ENCODE measurements at places on chromosomes 6 and 20.

- DNase-seq, result peak; percentile 30
These were observed 5.7 kb downstream of the TMEM151B start for GRCh38 chr6:44275749-44276648.

DNA sequence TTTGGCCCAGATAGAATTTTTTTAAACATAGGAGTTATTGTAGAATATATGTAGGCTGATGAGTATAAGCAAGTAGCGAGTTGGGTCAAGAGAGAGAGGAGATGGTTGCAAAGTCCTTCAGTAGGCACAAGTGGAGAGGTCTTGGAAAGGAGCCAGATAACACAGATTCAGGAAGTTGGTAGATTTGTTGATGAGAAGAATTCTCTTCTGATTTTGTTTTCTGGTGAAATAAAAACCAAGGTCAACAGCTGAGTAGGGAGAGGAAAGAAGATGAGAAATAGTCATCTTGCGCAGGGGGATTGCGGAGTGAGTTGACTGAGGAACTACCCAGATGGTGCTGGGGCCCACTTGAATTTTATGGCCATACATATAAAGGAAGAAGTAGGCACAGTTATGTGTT lies 17.4 kb upstream of the CD83 start:
- DNase-seq, result peak; percentile 26

DNA sequence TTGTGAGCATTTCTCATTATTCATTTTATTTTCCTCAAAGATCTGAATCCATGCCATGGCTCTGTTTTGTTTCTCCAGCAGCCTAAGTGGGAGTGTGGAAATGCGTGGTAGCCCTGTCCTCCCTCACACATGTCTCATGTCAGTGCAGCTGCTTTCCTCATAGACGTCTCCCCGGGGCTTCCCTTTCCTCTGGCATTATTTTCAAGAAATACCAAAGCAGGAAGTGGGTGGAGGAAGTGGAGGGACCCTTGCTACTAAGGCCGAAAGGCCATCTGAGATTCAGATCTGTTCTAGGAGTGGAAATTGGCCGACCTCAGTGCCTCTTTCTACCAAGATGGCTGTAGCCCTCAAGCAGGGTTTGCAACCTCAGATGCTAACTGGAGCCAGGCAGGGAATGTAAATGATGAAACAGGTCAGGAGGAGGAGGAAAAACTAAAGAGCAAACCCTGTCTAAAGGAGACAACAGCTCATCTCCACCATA lies 420.9 kb upstream of the PLCB4 start:
- no peak for DNase-seq

DNA sequence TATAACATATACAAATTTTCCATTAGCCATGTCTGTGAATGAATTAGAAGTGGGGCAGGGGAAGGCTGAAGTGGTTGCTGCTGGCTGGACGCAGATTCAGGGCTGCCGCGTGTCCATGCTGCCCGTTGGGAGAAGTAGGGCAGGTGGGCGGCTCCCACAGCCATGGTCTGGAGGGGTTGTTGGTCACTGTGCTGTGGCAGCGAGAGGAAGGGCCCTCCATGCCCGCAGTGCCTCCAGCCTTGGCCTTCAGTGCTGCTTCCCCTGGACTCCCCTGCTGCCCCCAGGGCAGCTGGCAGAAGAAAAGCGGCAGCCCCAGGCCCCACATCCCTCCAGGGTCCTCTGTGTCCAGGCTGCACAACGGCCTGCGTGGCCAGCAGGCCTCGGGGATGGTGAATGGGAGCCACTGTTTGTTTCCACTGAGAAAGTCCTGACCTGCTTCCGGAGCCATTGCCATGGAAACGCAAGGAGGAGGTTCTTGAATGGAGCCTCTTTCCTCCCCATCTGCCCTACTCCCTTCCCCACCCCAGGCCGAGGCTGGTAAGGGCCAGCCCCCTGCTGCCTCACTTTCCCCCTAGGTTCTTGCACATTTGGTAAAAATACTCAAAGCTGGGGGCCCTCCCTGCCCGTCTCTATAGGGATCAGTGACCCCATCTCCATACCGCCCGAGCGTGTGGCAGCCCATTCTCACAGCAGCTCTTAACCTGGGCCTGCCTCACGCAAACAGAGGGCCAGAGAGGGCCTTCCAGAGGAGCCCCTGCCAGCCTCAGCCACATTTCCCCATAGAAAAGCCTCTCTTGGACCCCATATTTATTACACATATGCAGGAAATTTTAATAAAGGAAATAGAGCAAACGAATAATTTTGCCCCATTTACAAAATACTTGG lies 113.3 kb downstream of the SASH1 start:
- DNase-seq, result no peak
